Left renal pelvis (tissue), 4 donors: ENCODE measurements at places on chromosomes 2 and 18.

GRCh38 chr2:46424937-46425336, 54.4 kb upstream of the TMEM247 start:
- no peak for DNase-seq

- DNase-seq: no peak
Observed at GRCh38 chr2:101696272-101697123, 1.0 kb upstream of the MAP4K4 start.

- no peak for DNase-seq
Observed at GRCh38 chr2:72270556-72271275, 123.1 kb upstream of the CYP26B1 start.

- no peak for DNase-seq
Observed at GRCh38 chr2:192593561-192593960, 398.8 kb upstream of the TMEFF2 start.

DNA sequence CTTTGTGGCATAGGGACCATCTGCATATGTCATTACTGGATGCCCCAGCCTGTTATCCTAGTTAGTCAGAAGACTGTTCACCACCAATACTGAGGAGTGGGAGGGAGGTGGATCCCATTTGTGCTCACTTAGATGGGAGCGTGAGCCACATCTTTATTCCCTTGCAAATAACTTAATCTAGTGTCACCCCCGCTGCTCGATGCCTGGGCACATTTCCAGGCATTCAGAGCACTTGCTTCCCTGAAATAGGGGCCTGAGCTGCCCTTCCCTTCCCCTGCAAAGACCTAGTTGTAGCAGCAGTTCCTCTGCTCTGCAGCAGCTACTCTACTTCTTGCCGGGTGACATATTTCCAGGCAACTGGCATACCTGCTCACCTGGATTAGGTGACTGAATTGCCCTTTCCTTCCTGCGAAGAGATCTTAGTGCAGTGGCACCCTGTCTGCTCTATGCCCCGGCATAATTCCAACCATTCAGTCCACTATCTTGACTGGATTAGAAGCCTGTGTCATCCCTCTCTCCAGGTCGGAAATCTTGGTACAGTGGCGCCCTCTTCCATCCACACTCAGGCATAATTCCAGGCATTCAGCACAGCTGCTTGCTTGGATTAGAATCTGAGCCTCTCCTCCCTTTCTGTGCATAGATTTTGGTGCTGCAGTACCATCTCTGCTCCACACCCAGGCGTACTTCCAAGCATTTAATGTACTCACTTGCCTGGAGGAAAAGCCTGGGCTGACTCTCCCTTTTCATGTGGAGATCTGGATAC, 1389.1 kb upstream of the TMEFF2 start:
- DNase-seq: no peak

- no peak for DNase-seq
Observed at GRCh38 chr2:134177351-134177931, 76.4 kb upstream of the MGAT5 start.

GRCh38 chr2:223055140-223055539, 3.1 kb downstream of the KCNE4 start:
- DNase-seq: peak; percentile 64
